Activated T-cell treated with anti-CD3 and anti-CD28 coated beads, Interleukin-2, amount 50 U/mL, for 1 hour (primary cell): ENCODE measurements at places on chromosomes 1 and 21.

DNA sequence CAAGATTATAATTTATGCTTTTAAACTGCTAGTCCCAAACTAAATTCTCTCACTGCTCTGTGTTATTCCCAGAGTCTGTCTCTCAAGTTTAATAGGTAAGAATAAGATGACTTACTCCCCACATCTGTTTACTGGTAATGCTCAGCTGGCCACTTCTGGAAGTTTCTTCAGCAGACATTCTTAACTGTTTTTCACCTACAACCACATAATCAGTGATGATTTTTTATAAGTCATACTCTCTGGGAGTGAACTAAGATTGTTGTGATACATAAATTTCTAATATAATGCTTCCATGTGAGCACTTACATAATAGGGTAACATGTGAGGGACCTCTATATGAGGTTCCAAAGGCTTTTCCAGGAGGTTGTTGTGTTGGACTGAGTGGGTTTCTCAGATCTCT, 8.7 kb downstream of the SLAMF7 start:
- DNase-seq, result no peak

GRCh38 chr1:101438359-101438758, 201.5 kb downstream of the S1PR1 start:
- no peak for DNase-seq

GRCh38 chr21:41054018-41054578, 113.9 kb upstream of the BACE2 start:
- DNase-seq, result no peak

DNA sequence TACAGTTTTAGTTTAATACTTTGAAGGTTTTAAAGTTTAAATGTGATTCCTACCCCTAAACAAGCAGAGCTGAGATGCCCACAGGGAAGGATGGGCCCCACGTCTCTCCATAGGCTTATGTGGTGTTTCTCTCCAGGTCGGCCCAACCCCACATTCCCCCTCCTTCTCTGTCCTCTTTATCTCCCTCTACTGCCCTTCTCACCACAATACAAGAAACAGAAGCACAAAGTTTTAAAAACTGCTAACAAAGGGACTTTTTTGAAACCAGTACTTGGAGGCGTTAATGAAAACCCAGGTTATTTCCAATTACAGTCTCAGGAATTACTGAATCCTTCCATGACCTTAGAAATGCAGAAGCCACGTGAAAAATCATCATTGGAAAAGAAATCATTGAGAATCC, 324.0 kb downstream of the NTNG1 start:
- no peak for DNase-seq

DNA sequence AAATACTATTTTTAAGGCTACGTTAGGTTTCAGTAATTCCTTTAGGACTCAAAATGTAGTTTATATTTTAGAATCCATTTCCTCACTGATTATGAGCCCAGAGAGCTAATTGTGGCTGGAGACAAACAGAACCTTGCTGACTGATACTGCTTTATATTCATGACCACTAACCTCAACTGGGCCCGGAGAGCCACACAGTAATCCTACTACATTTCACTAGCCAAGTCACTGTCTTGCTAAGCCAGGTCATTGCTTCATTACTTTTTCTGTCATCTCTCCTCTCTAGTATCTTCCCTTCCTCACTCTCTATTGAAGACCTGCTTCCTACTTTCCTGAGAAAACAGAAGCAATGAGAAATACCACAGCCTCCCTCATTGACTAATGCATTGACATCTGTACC, 24.7 kb downstream of the IL23R start:
- DNase-seq, result no peak

GRCh38 chr21:31938330-31939301, 65.8 kb downstream of the HUNK start:
- DNase-seq, result no peak

DNA sequence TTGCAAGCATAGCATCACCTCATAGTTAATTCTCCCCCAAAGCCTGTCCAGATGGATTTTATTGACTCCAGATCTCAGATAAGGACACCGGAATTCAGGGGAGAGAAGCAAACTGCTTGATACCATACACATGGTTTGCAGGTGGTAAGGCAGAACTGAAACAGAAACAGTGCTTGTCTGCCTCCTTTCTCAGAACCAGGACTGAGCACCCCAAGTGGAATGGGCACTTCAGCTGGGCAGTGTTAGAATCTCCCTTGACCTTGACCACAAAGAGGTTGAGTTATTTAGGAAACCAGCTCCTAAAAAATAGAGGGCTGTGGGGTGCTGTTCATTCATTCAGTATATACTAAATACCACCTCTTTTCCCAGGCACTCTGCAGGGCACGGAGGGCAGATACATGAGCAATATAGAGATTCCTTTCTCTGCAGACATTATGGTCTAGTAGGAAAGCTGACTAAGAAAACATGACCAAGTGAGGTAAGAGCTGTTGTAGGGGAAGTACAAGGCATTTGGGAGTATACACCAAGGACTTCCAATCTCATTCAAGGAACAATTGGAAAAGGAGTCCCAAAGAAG, 185.2 kb downstream of the C1orf94 start:
- DNase-seq, result no peak

- DNase-seq, result no peak
Measured at GRCh38 chr1:87392248-87393192, 63.8 kb downstream of the LMO4 start.

DNA sequence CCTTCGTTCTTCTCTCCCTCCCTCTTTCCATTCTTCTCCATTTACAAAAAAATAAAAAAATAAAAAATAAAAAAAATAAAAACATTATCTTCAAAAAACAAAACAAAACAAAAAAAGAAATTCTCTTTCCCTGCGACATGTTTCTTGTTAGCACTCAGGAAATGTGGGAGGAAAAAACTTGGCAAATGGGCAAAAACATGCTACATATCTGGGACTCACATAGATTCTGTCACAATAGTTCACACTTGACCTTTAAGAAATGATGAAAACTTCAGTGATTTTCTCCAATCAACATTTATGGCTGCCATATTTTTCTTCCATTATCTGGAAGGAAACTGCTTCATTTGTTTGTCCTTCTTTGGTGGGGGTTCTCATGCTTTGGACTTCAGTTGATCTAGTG, 109.3 kb downstream of the PRKAB2 start:
- DNase-seq, result no peak

GRCh38 chr1:51648180-51649109, 31.6 kb downstream of the OSBPL9 start:
- DNase-seq, result no peak

DNA sequence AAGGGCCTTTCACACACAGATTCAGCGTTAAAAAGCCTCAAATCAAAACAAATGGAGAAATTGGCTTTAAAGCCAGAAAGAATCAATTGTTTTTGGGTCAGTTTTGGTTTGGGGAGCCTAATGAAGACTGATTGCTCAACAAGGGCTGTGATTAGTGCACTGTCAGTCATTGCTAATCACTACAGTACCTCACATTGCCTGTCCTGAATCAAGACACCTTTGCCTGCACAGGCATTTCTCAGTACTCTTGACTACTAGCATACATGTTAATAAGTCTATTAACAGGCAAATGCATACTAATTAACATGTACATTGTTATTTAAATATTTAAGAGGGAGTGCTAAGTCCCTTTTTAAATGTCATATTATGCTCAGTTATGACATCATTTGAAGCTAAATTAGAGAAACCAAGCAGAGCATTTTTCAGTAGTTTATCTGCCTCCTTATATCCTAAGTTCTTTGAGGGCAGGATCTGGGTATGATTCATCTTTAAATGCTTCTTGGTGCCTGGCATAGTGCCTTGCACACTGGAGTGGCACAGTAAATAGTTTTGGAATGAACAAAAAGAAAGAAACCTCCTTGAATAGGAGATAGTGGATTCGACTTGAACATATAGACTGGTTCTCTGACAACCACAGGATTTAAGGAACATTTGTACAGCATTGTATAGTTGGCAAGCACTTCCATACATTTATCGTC, 25.8 kb upstream of the CCN1 start:
- DNase-seq, result no peak

GRCh38 chr1:56827711-56828110, 8.5 kb upstream of the FYB2 start:
- no peak for DNase-seq

- DNase-seq, result no peak
Measured at GRCh38 chr1:151508833-151509232, 2.4 kb upstream of the CGN start.

- DNase-seq, result no peak
Measured at GRCh38 chr21:46256501-46256994, 28.0 kb upstream of the LSS start.
